ENCODE measurements at places on chromosomes 2 and 18. TPM values are rescaled to one million over a fixed set of nuclear protein-coding genes. Genes with fewer than 3 reads are reported as not detected.

Gene CYP27A1
- total RNA-seq: 0.31 TPM

Gene WNT6
- total RNA-seq: not detected

Gene FOXI3
- total RNA-seq: not detected

Gene EFEMP1
- total RNA-seq: not detected

Gene ITGB6
- not detected for total RNA-seq

Gene GPR45
- total RNA-seq: not detected
